ENCODE measurements at places on chromosomes 6 and 20.

- DNase-seq: no peak
Observed at GRCh38 chr6:130070792-130071191, 52.4 kb downstream of the L3MBTL3 start.

- no peak for DNase-seq
Observed at GRCh38 chr6:35771343-35771627, 5.1 kb upstream of the CLPSL2 start.

GRCh38 chr6:135212020-135212806, 31.1 kb downstream of the MYB start:
- no peak for DNase-seq

- DNase-seq: no peak
Observed at GRCh38 chr20:39010496-39010895, 48.4 kb downstream of the DHX35 start.

GRCh38 chr20:21397341-21398108, at the start of gene NKX2-4:
Gene NKX2-4, minus strand, starts transcription at chr20:21397526. Its CDS starts 127 bp downstream, at chr20:21397399.
- no peak for DNase-seq

DNA sequence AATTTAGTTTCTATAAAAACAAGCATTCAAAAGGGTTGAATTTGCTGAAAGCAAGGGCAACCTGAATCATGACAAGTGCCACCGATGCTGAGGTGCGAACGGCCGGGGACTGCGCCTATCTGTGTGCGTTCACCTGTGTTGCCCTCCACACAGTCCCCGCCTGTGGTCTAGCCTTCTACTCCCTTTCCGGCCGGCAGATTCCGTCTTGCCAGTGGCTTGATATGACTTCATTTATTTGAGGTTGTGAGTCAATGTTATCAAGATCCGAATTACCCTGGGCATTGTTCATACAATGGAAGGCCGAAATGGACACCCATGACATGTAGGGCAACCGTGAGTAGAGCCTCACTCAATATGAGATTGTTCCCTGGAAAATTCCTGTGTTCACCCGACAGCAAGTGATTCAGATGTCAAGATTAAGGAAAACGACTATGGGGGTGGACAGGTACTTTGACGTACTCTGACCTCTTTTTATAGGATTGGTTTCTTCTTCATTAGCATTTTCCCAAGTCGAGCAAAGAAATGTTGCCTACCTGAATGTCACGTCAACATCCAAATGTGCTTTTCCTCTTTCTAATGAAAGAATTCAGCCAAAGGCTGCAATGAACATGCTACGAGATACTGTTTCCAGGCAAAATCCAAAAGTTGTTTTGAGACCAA, 41.1 kb upstream of the NEDD9 start:
- no peak for DNase-seq

- peak; percentile 34 for DNase-seq
Observed at GRCh38 chr6:37021356-37022129, 16.1 kb downstream of the FGD2 start.

DNA sequence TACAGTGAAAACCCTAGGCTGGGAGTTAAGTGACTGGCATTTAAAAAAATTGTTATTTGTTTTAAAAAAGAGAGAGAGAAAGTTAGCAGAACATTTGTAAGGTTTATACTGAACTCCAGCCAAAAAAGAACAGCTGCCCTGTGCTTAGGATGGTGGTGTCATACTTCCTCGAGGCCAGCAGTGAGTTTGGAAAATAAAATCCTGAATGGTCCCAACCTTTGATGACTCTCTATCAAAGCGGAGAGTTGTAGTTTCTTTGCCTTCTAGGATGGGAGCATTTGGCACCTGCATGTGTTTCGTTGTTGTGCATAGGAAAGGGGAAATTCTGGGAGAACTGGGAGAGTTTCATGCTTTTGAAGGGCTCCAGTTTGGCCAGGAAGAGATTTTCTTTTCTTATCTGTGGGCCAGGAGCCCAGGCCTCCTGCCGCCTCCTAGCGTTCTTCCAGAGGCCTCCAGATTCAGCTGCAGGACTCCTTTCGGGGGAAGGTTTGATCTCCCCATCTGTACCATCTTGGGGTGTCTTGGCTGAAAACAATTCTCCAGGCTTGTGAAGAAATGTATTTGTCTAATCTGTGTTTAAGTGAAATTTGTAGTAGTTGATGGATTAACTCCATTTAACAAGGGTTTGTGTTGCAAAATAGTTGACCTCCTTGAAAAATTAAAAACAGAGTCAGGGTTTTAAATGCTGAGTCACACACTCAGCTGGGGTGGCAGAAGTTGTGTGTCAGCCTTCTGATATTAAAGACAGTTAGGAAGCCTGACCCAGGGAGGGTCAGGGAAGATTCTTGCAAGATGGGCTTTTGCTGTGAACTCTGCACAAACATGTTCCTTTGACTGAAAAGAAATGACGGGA, 63.4 kb downstream of the TXNDC5 start:
- DNase-seq: no peak

- DNase-seq: peak; percentile 50
Observed at GRCh38 chr20:41738604-41739206, 120.5 kb upstream of the CHD6 start.

- DNase-seq: peak; percentile 32
Observed at GRCh38 chr20:6501061-6501460, 266.4 kb upstream of the BMP2 start.

- DNase-seq: no peak
Observed at GRCh38 chr6:34151321-34152041, 5.6 kb upstream of the GRM4 start.

DNA sequence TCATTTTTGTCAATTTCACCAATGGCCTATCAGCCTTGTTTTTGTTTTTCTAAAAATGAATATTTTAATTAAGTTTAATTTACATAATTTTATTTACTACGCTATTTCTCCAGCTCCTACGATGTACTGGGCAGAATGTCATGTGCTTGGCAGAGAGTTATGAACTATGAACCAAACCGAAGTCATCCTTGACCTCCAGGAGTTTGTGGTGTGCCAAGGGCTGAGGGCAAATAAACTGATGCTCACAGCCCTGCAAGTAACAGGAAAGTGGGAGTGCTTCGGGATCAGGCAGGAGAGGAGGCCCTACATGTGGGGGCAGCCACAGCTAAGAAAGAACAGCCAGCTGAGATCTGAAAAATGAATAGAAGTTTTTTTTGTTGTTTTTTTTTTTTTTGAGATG, 38.6 kb downstream of the ZNF217 start:
- DNase-seq: no peak

- no peak for DNase-seq
Observed at GRCh38 chr6:98324446-98324845, 509.9 kb upstream of the POU3F2 start.

DNA sequence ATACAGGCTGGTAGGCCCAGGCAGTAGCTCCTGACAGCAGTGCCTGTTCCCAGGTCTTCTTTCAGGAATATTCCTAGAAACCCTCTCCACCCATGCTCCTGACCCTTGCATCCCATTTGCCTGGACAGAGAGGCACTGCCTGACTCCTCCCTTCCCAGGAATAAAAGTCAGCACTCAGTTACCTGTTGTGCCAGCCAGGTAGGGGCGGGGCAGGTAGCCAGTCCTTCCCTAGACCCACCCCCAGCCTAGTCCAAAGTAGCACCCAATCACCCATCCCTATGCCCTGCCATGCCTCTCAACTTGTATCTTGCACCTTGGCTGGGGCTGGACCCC, 129.9 kb downstream of the MRPL14 start:
- DNase-seq: no peak

DNA sequence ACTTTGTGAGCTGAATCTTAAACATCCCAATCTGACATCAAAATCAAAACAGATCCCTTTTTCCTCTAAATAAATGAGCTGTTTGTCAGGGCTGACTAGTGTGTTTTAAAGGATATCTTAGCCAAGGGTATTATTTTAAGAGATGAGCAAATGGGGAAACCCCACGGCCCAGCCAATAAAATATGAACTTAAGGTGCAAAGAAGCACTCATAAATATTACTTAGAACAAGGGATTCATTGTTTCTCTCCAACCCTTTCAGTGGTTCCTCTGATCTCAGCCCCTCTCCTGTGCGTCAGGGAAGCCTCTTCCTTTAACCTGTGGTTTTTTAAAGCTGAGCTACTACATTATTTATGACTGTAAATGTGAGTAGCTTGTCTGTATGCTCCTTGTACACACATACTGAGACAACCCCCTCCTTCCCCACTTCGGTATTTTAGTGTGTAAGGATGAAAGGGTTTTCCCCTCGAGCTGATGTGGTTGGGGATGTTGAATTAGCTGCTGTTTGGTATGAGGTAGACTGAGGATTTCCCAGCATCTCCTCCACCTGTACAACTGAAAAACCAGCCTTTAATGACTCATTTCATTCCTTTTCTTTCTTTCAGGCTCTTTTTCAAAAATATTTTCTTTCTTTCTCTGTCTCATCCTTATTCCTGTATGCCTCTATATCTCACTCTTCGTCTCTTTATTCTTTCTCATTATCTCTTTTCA, 6.5 kb downstream of the BMP5 start:
- no peak for DNase-seq

DNA sequence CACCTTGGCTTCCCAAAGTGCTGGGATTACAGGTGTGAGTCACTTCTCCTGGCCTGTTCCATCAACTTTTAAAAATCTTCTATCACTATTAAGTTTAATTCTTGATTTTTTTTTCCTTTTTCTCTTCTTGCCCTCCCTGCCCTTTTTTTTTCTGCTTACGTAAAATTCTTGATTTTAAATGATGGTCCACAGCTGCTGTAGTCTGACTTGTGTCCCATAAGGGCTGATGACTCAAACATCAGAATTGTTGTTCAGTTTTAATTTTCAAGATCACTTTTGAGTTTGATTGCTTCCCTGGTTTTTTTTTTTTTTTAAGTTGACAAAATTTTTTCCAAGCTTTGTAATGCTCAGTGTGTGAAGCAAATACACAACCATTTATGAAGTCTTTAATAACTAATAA, 61.9 kb downstream of the CBFA2T2 start:
- DNase-seq: no peak

- no peak for DNase-seq
Observed at GRCh38 chr6:154617175-154617574, 106.7 kb upstream of the CNKSR3 start.

GRCh38 chr20:2663887-2664719, at the start of gene IDH3B:
Gene IDH3B, minus strand, starts transcription at chr20:2664216. Its CDS starts 28 bp downstream, at chr20:2664188.
- DNase-seq: peak; percentile 86

DNA sequence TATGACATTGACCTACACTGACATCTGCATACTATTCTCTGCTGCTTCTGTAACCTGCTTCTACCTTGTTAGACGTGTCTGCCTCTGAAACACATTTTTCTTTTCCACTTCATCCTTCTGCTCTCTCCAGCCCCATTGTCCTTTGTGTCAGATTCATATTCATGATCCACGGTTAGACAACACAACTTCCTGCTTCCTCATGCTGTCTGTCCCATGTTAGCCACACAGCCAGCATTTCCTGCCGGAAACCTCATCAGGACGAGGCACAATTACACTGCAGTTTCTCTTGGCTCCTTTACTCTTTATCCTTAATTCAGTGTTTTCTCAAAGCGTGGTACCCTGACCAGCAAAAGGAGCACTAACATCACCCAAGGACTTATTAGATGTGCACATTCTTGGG, 150.2 kb downstream of the TBC1D7 start:
- no peak for DNase-seq

DNA sequence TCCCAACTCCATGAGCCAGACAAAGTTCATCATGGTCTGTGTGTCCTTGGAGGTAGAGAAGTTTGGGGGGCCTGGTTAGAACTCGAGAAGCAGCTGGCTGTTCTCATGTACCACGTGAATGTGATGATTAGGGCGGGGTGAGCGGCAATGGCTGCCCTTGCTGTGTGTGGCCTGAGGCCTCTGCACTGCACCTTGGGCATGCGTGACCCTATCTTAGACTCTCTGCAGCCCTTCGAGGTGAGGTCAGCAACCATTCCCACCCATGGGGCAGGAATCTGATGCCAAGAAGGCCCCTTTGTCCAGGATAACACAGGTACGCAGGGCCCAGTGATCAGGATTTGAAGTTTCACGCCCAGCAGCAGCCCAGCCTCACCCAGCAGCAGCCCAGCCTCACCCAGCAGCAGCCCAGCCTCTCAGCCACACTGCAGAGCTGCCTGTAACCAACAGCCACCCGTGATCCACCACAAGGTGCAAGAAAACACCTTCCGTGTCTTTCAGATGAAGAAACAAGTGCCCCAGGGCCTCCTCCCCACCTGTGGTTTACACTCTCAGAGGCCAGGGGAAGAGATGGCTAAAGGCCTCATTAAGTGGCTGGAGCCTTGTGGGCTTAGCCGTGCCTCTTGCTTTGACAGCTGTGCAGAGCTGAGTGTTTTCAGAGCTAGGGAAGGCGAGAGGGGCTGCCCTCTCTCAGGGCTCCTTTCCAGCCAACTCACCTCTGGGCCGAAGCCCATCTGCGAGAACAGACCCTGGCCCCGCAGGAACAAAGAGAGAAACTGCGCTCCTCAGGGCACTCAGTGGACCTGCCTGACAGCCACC, 195.2 kb upstream of the CDH4 start:
- DNase-seq: no peak

DNA sequence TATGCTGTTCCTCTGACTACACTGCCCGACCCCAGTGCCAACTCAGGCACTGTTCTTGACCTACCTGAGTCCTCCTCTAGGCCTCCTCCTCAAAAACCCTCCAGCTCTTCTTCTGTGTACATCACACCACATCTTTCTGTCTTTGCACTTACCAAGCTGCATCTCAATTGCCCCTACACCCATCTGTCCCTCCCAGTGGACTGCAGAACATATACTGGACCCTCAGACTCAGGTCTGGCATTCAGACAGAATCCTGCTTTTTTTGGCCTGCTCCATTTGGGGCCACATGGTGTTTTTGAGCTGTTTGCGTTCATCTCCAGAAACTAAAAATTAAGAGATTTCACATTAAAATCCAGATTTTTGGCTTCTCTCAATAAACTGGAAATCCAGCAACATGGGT, 23.2 kb upstream of the YWHAB start:
- DNase-seq: no peak

DNA sequence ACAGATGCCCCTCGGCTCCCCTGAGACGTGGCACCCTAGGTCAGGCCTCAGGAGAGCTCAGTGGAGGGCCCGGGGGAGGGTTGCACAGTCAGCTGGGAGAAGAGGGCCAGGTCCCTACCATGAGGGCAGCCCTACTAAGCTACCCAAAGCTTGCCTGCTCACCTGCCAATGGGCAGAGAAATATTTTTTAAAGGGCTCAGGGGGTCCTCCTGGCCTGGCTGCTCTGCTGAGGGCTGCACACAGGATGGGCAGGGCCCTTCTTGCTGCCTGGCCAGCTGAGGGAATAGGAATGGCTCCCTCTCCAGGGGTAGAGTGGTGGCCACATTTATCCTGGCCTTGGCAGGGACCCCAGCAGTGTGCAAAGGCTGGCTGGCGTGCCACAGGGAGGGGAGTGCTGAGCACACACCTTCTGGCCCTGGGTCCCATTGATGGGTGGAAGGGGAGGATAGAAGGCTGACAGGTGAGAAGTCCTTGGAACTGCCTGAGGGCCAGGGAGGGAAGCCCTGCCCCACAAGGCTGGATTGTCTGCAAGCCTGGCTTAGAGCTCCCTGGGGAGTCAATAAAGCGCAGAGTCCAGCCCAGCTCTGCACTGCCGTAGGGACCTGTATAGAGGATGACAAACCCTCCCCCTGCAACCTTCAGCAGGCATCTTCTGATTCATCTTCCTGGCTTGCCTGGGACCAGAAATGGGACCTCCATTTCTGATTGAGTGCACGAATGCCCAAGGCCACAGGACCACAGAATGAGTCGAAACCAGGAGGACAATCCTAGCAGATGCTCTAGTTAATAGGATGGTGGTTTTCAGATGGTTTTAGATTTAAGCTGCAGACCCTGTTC, 62.1 kb downstream of the NOL4L start:
- no peak for DNase-seq

- no peak for DNase-seq
Observed at GRCh38 chr6:125477156-125477555, 175.4 kb upstream of the HDDC2 start.

GRCh38 chr6:73671911-73672685, 18.3 kb upstream of the SLC17A5 start:
- no peak for DNase-seq

GRCh38 chr6:8375916-8376315, 59.4 kb downstream of the SLC35B3 start:
- no peak for DNase-seq

Measured in ACHN (cell line).